ENCODE measurements at places on chromosomes 3 and 15.

DNA sequence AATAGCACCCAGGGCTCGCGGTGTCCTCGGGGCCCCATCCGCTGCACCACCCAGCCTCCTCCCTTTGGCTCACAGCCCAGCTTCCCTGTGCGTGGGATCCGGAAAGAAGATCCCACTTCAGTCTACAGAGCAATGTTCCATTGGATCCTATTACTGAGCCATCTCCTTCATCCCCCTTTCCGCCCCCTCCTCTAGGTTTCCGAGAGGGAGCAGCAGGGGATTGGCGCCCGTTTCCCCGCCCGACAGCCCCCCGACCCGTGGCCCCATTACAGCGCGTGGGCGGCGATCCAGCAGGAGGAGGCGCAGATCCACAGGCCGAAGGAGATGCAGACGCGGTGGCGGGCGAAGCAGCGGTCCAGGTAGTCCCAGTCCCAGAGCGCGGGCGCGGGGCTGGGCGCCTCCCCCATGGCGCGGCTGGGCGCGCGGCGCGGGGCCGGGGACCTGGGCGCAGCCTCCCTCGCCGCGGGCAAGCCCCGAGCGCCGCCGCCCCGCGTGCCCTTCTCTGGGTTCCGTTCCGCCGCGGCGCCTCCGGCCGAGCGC lies 340 bp downstream of the TMEM44 start:
- no peak for DNase-seq

DNA sequence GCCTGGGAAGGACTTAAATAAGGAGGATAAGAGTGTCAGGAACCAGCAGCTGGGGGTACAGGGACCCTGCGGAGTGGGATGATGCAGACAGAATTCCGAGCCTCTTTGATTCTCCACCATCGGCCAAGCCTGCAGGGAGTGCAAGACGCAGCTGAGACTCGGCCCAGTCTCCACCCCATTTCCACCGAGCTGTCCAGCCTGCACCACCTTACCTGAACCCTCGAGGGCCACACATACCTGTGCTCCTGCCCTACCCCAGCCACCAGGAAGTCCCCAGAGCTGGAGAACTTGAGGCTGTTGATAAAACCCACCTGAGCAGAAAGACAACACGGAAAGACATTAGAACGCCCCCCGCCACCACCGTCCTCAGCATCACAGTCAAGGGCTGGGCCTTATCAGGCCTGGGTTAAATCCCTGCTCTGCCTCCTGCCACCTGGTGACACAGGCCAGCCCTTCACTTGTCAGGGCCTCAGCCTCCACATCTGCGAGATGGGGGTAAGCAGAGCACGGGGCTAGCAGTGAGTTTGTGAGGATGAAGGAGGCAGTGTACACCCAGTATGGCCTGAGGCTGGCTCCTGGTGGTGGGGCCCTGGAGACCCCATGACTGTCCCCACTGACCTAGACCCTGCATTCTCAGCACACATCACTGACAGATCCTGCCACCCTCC lies 8.1 kb downstream of the RRP9 start:
- no peak for DNase-seq

DNA sequence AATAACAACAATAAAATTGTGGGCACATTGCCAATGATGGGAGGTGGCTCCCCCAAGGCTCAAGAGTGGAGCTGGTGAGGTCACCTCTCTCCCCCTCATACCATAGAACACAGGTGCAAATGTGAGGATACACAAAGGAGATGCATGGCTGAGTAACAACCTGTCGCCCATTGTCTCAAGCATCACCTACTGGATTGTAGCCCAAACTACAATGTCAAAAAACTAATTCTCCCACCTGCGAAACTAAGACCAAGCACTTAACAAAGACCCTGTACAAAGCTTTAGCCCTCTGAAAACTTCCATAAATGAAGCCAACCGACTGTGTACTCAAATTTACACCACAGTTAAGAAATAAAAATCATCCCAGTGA lies 50.4 kb upstream of the IGSF11 start:
- no peak for DNase-seq

DNA sequence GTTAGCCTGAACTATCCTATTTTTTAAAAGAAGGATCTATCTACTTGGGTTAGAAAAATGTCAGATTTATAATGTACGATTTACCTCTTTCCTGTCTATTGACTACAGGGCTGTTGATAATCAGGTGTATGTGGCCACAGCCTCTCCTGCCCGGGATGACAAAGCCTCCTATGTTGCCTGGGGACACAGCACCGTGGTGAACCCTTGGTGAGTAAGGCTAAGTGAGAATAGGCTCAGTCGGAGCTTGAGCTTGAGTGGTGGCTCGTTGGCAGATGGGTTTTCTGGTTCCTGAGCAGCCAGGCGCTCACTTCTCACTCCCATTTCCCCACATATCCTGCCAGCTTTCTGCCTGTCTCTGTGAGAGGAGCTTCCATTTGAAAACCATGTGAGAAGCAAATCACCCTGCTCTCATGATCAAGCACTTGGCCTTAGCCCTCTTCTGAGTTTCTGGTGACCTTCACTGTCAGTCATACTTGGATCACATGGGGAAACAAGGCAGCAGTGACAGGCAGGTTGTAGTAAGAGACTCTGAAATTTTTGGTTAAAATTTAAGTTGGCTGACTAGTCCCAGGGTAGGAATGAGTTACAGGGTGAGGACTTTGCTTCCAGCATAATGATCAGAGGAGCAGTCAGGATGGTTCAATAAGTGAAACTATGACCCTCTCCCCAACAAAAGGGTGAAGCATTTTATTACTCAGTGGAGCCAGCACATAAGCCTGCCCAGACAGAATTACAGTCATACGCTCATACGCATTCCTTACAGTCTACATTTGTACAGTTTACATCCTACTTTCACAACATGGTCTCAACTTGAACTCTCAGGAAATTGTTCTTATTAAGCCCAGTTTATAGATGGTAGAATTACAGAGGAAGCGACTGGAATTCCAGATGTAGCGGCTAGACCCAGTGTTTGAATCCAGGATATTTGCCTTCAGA lies 18.0 kb downstream of the NIT2 start:
- no peak for DNase-seq

- DNase-seq = no peak
Observed at GRCh38 chr3:67381667-67382272, 272.6 kb downstream of the SUCLG2 start.

GRCh38 chr3:175411946-175412345 lies 552.8 kb downstream of the NAALADL2 start:
- no peak for DNase-seq

DNA sequence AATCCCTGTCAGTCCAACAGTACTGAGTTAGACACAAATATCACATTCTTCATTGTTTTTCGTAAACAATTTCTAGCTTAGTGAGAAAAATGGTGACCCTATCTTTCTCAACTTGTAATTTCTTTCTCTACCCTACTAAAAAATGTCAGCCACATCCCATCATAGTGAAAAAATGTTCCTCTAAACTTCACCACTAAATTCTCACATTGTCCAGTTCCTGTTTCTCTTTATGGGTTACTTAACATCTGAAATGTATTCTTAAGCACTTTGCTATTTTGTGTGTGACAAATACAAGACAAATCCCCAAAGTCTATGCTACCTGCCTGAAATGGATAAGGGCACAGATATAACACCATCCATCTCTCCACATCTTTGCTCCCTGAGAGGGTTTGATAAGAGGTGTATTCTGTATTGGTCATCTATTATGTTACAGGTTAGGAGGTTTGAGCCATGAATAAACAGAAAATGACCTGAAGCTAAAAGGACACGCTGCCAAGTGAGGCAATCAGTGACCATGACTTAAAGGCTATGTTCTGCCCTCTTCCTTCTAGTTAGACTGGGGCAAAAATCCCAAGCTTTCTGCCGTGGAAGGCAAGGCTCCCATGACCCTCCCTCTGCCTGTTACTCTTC lies 118.2 kb downstream of the GADL1 start:
- no peak for DNase-seq

DNA sequence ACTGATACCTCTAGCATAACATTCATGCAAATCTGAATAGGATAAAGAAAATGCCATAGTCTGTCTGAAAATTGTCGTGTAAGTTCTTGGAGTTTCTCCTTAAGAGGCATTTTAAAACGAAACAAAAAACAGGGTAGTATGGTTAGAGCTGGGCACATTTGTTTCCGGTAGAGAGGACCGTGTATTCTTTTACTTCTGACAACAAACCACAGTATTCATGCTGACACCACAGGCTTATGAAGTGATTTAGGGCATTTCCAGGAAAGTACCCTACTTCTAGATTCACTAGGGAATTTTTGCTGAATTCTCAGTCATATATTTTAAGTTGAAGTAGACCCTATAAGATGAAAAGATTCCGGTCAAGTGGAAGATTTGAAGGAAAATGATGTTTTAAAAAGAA lies 541.3 kb downstream of the UNC13C start:
- DNase-seq = no peak

DNA sequence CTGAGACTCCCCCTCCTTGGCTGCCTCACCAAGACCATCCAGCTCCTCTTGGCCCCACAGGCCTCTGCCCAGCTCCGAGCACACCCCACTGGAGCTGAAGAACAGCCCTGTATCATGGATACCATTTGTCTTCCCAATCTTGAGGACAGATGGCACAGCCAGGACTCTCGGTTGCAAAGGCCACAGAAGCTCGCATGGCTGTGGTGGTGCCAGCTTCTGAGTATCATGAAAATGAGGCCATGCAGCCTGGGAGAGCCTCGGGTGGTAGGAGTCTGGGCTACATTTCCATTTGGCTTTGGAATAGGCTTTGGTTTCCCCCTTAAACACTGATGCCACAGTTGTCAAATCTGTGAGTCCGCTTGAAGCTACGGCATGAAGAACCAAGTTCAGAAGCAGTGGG lies 106.6 kb downstream of the SEMA5B start:
- no peak for DNase-seq

- DNase-seq = no peak
Observed at GRCh38 chr3:16227566-16227965, 37.2 kb downstream of the DPH3 start.

GRCh38 chr15:66929843-66930402 lies 135.5 kb upstream of the SMAD3 start:
- DNase-seq = no peak

DNA sequence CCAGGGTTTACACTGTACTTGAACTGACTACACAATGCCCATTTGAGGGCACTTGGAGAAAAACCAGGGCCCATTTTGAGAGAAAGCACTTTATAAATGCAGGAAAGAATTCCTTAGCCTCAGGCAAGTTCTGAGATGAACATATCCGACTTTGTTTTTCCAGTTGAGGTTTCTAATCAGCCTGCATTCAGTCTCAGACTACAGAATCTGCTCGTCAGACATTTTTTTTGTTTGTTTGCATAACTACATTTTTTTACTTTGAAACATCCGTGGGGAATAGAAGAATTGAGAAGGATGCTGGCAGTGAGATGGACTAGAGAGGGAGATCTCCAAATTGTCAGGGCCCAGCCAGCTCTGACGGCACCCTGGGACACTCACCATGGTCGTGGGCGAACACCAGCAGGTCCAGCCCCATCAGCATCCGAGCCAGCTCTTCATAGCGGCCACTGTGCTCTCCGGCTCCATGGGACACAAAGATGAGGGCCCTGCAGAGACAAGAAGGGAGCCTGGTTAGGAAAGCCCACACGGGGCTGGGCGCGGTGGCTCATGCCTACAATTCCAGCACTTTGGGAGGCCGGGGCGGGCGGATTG lies 40.8 kb downstream of the MGLL start:
- DNase-seq = no peak

- no peak for DNase-seq
Observed at GRCh38 chr3:160331127-160331937, 67.7 kb downstream of the IFT80 start.

GRCh38 chr3:47034868-47035489 lies 55.5 kb downstream of the NBEAL2 start:
- no peak for DNase-seq

DNA sequence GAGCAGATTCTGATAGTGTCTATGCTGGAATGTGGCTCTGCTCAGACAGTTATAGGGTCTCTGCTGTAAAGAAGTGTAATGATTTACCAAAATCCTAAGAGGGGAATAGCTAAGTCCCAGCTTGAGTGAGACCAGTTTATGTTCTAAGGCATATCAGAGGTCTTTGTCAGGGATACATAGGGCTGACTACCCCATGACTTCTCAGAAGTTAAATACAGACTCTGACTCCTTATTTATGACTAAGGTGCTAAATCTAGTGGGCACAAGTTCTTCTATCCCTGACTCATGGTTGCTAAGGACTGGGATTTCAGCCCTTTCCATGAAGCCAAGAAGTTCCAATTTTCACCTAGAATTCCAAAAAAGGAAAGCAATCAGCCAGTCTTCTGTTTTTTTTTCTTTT lies 192.6 kb upstream of the POU1F1 start:
- DNase-seq = no peak

DNA sequence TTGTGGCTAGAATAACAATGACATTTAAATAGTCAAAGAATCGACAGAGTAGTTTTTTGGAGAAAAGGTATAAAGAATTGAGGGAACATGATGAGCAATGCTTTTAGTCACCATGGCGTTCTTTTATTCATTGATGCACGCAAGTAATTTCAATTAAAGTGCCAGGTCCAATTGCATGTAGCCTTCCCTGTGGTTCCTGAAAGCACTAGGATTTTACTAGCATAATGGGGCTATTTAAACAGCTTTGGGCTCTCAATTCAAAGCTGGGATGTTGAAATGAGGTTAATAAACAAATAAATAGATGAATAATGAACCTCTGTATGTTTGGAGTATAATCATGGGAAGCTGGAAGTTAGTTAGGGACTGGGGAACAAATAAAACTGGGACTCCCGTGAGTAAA lies 121.2 kb upstream of the GAP43 start:
- no peak for DNase-seq

GRCh38 chr3:40939741-40940130 lies 259.6 kb upstream of the CTNNB1 start:
- DNase-seq = no peak

DNA sequence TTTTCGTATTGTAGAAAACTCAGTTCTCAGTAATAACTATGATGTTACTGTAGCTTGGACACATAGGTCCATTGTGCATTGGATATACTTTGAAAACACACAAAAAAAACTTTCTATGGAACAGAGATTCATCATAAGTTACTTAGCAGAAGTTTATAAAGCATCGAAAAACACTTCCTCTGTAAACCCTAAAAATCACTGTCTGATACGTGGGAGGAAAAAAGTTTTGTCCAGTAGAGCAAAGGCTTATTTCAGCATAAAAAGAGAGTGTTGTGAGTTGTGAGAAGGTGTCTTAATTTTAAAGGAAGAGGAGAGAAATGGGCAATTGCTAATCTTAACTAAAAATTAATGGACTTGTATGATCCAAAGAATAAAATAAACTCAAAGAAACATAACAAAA lies 64.8 kb downstream of the OSTN start:
- DNase-seq = no peak

GRCh38 chr3:181948286-181948685 lies 236.6 kb downstream of the SOX2 start:
- no peak for DNase-seq

- DNase-seq = no peak
Observed at GRCh38 chr3:134610432-134611385, 40.1 kb downstream of the KY start.
